ENCODE measurements at places on chromosomes 5 and 9.

DNA sequence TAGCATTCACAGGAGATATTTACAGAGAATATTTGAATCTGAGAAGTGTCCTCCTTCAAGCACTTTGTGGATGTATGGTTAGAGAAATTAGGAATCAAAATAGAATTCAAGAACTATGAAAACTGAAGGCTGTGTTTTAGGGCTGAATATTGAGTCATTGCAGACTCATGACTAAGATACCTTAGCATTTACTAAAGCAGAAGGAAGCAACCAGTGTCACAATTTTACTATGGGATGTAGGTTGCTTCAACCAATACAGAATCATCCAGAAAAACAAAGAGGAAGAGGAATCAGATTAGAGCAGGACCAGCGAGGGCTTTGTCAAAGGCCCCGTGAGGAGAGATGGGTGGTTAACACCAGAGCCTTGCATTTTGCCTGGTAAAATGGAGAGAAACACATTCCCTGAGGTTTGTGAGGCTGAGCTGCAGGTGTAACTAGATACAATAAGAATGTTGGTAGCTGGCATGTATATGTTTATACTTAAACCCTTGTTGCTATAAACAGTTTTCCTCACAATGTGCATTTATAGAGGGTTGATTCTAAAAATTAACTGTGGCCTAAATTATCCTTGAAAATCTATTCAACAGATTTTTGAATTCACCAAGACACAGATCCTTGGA, 518.1 kb downstream of the AGTPBP1 start:
- no peak for DNase-seq

GRCh38 chr9:126122901-126123616, 203.6 kb upstream of the MVB12B start:
- DNase-seq: no peak

GRCh38 chr5:7436521-7436920, 40.6 kb downstream of the ADCY2 start:
- DNase-seq: no peak

DNA sequence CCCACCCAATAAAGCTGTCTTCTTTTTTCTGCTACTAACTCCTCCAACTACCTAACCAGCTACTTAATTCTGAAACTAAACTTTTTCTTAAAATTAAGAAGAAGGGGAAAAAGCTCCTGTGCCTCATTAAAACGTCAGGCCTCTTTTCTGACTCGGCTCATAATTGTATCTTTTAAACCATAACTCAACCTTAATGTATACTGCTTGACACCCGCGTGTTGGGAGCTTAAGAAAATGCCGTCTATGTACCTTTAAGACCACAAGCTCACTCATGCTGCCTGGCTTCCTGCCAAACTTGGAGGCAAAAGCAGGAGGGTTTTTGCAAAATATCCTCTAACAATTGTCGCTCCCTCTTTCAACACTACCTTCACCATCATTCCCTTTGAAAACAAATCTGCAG, 5.0 kb downstream of the EBF1 start:
- no peak for DNase-seq

- no peak for DNase-seq
Measured at GRCh38 chr9:126939821-126940221, 25.2 kb downstream of the RALGPS1 start.

DNA sequence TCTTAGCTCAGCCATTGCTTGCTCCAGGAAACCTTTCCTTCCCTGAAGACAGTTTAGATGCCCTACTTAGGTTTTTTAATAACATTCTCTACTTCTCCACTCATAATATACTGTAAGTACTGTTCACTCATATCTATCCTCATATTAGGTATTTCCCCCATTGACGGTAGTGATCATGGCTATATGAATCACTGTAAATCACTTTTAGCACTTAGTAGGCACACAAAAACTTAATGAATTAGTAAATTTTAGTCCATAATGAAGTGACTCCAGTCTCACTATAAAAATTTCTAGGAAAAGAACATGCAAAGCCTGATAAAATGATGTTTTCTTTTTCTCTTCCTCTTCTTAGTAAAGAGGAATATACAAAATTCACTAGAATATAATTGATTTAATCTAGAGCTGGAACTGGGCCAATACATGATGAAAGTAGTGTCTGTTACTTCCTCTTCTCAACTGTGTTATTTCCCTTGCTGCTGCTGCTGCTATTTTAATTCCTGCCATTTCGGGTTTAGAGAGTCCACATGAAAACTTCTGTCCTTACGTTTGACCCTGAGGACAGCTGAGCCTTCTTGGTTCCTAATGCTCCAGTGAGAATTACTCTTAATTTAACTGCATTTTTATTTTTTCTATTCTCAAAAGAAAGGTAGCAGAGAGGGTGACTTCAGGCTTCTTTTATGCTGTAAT, 73.5 kb downstream of the LNPEP start:
- DNase-seq: no peak

- DNase-seq: no peak
Measured at GRCh38 chr5:26828294-26828693, 210.1 kb downstream of the CDH9 start.

GRCh38 chr5:74630453-74631066, 10.0 kb downstream of the ENC1 start:
- no peak for DNase-seq

DNA sequence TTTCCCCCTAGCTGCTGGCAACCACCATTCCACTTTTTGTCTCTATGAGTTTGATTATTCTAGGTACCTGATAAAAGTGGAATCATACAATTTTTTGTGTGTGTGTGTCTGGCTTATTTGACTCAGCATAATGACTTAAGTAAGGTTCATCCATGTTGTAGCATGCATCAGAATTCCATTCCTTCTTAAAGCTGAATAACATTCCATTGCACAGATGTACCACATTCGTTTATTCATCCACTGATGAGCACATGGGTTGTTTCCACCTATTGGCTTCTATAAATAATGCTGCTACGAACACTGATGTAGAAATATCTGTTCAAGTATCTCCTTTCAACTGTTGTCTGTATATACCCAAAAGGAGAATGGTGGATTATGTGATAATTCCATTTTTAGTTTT, 33.7 kb downstream of the AP3B1 start:
- DNase-seq: no peak

DNA sequence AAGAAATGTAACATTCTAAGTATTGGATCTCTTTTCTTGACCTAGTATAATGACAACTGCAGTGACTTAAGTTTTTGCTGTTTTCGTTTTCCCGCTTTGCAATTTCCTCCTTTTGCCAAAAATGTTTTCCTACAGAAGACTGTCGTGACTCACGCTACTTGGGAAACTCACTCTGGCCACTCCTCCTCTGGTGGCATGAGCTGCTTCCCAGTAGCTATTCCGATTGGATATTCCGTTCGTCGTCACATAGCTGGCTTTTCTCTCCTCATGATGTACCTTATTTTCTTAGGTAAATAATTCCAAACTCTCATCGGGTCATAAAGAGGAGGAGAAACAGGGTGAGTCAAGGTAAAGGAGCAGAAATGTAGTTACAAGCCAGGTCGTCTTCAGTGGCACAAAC, 64.9 kb downstream of the GOLPH3 start:
- no peak for DNase-seq

DNA sequence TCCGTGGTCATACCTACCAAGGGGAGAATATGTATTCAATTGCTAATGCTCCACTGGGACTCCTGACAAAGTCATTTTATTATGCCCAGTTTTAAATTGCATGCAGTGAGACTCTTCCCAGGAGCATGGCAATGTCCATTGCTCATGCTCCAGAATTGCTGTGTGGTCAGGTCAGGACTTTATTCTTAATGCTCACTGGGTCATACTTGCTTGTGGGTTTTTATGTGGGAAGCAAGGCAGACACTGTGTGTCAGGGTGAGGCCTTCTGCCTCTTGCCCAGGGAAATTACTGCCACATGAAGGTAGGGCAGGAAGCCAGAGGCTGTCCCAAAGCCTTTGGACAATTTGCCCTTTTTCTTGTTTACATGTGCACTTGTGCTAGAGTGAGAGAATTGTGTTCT, 164.6 kb upstream of the MEF2C start:
- DNase-seq: no peak

All from C1 segment of cervical spinal cord (tissue), 14 donors.